ENCODE measurements at places on chromosomes 4 and X.

DNA sequence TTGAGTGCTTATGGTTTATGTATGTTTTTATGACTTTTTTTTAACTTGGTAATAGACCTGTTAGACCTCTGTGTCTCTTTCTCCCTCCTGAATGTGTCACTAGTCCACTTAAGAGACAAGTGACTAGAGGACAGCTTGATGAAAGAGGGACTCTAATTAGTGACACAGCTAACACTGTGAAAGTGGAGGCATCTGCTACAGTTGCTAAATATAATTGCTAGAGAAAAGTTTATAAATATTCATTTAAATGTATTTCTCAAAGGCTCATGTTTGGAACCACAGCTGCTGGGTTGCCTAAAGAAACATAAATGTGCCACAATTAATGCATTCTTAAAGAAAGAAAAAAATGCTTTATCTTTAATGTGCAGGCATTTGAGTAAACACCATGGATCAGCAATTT is 176.4 kb downstream of the FRMPD4 start:
- no peak for DNase-seq

GRCh38 chr4:94304365-94304971 is 38.2 kb downstream of the HPGDS start:
- DNase-seq = no peak

DNA sequence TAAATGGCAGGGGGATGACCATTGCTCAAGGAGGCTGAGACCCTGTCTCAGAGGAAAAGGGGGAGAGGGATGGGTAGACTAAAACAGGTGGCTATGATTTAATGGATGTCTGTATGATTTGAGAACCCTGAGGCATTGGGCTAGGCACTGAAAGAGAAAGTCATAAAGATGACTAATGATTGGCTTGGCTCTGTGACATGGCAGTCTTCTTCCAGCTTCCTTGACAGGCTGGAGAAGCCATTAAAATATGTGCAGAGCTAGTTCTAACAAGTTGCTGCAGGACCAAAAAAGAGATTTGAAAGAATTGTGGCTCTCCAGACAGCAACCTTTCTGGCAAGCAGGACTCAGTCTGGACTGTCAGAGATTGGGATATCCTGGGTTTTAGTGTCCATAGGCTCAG is 53.6 kb downstream of the AMER1 start:
- DNase-seq = no peak

- no peak for DNase-seq
Observed at GRCh38 chr4:143046454-143046853, 138.3 kb upstream of the USP38 start.

All from mucosa of gallbladder (tissue), 1 donor.